ENCODE measurements at places on chromosomes 4 and X.

- DNase-seq, result no peak
These were observed 60.5 kb upstream of the ENPEP start for GRCh38 chr4:110415478-110415877.

DNA sequence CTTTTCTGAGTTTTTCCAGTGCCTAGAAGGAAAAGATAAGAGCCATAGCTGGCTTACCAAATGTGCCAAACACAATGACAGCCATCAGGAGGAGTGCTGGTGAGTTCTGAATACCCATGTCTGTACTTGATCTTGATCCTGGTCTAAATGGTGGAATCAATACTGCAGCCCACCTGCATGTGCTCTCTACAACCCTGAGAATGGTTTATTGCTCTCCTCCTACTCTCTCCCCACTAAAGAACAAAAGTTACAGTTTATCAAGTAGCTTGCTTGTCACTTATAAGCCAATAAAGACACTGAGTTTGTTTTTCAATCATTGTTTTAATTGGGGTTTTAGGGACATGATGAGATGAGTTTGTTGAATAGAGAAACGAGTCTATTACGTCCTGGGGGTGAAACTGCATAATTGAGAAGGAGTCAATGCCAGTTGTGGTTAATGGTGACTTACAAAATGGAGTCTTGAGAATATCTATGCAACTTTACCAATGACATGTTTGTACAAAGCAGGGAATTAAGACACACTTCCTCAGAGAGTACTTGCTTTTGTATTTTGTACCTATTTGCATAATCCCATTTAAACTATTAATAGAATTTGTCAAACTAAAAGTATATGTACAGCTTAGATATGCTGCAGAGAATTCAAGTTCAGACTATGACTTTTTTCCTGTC, 20.8 kb upstream of the CXCL3 start:
- DNase-seq, result no peak

DNA sequence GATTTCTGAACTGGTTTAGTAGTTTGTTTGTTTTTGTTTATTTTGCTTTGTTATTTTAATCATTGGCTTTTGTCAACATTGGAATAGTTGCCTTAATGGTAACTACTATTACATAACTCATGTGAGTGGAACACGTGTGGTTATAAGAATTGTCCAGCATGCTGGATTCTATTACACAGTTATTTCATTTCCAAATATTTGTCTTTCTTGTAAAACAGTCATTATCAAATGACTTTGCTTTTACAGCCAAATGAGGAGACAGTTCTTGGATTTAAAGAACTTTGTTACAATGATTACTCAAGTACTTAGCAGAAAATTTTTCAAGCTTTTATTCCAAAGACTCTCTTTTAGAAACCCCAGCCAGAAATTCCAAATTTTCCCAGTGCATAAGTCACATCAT, 516.1 kb upstream of the MAGEB2 start:
- DNase-seq, result no peak

- DNase-seq, result no peak
These were observed 316.7 kb downstream of the RPA4 start for GRCh38 chrX:97200454-97200853.

DNA sequence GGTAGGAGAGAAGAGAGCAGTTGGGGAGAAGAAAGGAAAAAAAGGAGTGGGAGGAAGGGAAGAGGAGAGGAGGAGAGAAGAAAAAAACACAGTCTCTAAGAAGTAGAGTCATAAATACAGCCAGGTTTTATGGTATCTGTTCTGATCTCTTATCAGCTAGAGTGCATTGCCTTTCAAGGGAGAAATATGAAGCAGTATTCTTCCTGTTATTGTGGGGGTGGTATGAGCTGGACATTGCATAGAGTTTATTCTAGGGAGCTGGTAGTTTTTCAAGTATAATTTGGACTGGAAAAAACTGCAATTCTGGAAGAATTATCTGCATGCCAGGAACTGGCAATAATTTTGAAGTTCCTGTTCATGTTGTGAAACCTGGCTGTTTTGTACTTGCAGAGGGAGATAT, 54.9 kb upstream of the TAB3 start:
- no peak for DNase-seq

- DNase-seq, result no peak
These were observed 81.7 kb downstream of the RELL1 start for GRCh38 chr4:37604461-37604860.

- DNase-seq, result no peak
These were observed 66.1 kb upstream of the WDR1 start for GRCh38 chr4:10182446-10183424.

DNA sequence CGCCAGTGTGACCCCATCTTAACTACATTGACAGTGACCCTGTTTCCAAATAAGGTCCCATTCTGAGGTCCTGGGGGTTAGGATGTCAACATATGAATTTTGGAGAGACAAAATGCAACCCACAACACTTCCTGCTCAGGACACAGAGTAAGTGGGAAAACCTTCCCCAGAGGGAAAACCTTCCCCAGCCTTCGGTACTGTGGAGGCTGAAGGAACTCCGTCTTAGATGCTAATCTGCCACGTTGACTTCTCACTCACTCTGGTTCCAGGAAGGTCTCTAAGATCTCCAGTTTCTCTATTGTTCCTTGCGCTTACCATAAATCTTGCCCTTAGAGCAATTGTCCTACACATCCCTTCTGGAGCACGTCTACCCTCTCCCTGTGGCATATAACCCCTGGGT, 29.7 kb upstream of the HMX1 start:
- no peak for DNase-seq

GRCh38 chr4:7276515-7276914, 84.2 kb downstream of the SORCS2 start:
- no peak for DNase-seq

GRCh38 chr4:183171484-183172267, 72.6 kb downstream of the WWC2 start:
- no peak for DNase-seq

DNA sequence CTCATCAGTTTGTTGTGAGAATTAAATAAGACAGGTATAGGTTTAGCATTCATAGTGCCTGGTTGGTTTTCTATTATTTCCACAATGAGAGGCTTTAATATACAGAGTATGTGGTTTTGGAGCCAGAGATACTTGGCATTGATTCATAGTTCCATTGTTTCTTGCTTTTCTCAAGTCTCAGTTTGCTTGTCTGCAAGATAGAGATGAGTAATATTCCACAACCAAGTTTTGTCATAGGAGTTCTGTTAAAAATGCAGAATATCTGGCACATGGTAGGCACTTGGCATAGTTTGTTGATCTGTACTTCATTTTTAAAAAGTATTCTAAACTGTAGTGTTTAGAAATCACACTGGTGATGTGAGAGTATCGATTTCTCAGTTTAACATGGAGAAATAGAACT, 37.5 kb upstream of the EDA2R start:
- DNase-seq, result no peak

- DNase-seq, result no peak
These were observed 82.3 kb upstream of the MXRA5 start for GRCh38 chrX:3428792-3429191.

DNA sequence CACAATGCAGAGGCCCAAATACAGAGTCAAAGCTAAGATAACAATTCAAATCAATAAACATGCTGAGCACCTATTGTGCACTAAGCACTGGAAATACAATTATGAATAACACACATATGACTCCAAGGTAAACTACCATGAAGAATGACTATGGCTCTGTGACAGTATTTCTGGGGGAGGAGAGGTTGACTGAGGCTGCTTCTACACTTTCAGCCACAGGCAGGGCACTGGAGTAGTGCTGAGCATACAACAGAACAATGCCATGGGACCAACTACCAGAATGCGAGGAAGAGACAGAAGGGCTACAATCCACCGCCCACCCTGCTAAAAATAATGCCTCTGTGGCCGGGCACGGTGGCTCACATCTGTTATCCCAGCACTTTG, 13.7 kb downstream of the TEC start:
- no peak for DNase-seq

- DNase-seq, result no peak
These were observed 138.8 kb upstream of the DCAF8L1 start for GRCh38 chrX:28120072-28120471.

DNA sequence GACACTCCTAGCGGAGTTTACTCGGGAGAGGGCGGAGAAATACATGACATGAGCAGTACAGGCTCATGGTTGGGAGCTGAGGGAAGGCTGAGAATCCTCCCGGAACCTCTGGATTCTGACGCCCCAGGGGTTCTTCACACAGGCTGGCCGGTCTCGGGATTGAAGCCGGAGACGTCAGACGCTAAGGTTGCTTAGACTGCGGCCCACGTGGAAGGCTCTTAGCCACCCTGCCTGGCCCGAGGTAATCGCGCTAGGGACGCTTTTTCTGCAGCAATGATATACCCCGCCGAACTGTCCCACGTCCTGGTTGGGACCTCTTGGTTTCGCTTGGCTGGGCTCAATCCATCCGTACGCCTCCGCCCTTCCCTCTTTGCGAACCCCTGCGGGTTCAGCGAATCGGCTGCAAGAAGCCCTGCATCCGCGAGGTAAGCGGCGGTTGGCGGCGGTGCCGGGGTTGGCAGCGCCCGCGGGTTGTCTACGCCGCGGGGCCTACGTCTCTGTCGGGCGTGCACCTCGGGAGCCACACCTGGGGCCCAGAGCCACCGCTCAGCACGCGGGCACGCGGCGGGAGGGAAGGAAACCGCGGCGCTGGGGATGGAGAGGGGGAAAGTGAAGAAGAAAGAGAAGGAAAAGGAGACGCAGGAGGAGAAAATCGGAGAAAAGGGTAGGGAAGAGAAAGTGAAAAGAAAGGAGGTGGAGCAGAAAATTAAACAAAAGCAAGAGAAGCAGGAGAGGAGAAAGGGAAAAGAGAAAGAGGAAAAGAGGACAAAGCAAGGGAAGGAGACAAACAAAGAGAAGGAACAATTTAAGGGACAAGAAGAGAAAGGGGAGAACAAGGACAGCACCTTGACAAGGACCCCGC, at the start of gene ARL9:
Gene ARL9, plus strand, starts transcription at position 523 of the 862 bp plus-strand sequence. Its CDS starts 72 bp downstream, at position 595.
- DNase-seq, result peak; percentile 64

Data from activated CD4-positive, alpha-beta T cell treated with anti-CD3 and anti-CD28 coated beads for 4 hours (primary cell).